Left forelimb (tissue), 1 donor: ENCODE measurements at places on chromosomes 2 and 18.
A peak's percentile ranks its signal among the peaks of the same experiment; 100 is the strongest.

DNA sequence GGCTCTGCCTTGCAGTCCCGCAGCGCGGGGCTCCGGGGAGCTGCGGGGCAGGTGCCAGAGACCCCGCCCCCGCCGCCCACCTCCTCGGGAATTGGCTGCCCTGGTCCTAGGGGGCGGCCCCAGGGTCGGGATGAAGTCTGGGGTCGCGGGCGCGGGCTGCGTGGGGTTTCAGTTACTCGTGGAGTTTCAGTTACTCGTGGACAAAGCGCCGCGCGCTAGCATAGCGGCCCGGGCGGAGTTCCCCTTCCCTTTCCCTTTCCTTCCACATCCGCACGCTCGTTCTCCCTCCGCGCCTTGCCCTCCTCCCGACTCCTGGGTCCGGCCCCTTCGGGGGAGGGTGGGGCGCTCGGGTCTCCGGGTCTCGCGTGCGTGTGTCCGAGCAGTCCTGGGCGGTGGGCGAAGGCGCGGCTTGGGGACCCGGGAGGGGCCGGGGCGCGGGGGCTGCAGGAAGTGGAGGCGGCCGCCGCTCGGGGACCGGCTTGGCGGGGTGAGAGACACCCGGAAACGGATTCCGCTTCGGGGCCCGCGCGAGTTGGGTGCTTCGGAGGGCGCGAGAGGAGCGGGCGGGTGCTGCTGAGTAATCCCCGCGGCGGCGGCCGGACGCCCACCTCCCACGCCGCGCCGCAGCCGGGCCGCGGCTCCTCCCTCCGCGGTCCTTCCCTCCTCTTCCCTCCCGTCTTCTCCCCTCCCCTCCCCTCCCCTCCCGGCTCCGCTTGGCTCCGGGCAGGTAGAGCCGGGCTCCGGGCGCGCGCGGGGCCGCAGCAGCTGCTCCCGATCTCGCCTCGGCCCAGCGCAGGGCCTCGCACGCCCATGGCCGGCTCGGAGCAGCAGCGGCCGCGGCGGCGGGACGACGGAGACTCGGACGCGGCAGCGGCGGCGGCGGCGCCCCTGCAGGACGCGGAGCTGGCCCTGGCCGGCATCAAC lies at the start of gene TTC39C:
Gene TTC39C (plus strand): TSS at position 693 of the 924 bp plus-strand sequence. CDS start 118 bp downstream, at position 811.
- peak; percentile 86 for DNase-seq

DNA sequence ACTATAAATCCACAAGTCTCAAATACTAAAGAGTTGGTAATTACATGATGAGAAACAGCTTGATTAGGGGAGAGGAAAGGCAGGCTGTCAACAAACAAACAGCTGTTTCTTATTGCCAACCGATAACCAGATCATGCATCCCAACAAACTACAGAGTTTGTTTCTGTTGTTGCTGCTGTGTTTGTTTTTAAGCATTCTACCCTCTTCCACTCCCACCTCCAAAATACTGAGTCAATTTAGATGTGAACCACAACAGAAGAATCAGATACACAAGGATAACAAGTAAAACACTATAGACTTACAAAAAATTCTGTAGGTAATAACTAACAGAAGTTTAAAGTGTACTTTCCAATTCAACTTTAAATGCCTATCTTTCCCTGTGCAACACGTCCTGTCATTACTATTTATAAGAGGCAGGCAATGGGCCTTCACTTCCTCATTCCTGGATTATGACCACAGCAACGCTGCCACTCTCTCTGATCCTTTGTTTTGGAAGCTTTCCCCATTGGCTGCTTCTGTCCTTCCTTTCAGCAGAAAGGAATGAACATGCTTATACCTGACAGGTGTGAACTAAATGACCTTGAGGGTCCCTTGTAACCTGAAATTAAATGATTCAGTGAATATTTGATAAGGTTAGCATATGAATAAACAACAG lies 152.0 kb downstream of the SRBD1 start:
- no peak for DNase-seq

- no peak for DNase-seq
Measured at GRCh38 chr2:68231061-68231372, 21.3 kb downstream of the PPP3R1 start.

DNA sequence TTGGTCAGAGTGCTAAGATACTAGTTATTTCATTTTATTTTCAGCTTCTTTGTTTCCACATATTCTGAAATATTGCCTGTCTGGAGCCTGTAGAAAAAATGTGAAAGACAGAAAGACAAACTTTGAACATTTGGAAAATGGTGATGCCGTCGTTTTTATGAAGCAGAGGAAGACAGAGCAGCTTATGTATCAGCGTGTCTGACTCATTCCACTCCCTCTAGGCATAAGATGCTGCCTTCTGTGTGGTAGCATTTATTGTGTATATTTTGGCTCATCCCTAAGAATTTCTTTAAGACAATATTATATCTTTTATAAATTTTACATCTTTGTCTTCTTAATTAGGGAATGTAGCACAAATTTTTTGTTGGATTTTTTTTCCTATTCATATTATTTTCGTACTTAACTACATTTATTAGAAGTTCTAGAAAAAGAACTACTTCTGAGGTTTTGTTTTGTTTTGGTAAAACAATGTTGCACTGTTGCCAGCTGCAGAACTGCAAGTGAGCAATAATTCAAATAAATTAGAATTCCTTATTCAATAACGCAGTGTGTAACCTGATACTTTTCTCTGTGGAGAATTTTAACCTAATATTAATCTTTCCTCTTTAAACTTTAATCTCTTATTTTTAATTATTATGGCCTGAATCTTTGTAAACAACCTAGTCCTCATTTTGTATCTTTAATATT lies 300.4 kb downstream of the ZNF407 start:
- no peak for DNase-seq

DNA sequence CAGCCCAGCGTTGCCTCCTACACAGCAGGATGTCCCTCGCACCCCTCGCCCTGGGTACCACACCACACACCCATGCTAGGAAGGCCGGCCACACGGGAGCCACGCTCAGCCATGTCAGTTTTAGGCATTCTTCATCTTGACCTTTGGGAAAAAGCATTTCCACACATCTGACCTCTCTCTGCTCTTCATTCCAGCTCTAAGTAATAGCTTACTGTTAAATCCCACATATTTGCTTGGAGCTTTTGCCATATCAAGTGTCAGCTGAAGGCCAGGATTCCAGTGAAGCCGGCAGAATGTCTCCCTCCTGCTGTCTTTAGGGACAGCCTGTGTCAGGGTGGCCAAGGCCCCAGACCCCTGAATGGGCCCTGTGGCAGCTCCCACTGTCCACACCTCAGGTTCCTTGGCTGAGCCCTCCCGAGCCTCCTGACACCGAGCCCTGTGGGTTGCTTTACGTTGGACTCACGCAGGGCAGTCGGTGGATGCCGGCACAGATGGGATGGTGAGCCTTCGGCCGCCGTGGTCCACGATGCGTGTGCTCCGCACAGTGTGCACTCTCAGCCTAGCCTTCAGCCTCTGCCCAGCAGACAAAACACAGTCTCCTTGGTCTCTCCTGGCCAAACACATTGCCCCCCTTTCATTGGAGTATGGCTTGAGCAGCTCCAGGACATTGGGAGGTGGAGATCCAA lies 202.0 kb downstream of the SEPTIN10 start:
- no peak for DNase-seq

GRCh38 chr2:65353046-65353445 lies 79.4 kb downstream of the SPRED2 start:
- DNase-seq = no peak

DNA sequence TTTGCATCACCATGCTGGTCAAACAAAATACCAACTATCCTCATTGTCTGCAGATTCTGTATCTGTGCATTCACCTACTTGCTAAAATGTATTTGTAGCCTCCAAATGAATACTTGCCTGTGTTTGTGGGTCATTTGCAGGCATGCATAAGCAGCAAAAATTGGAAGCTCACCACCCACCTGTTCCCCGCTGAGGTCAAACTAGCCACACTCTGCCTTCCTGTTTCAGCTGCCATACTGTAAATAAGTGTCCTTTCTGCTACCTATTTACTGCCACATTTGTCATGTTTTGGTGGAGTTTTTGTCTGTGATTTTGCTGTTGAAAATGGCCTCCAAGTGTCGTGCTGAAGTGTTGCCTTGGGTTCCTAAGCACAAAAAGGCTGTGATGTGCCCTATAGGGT lies 50.0 kb upstream of the ACMSD start:
- no peak for DNase-seq

GRCh38 chr2:19810148-19810547 lies 91.6 kb downstream of the TTC32 start:
- DNase-seq = peak; percentile 34

- DNase-seq = no peak
Measured at GRCh38 chr18:53952700-53953099, 271.8 kb downstream of the MBD2 start.

- no peak for DNase-seq
Measured at GRCh38 chr2:222362336-222362735, 62.0 kb upstream of the SGPP2 start.

- DNase-seq = no peak
Measured at GRCh38 chr2:211328126-211328525, 771.7 kb downstream of the CPS1 start.

DNA sequence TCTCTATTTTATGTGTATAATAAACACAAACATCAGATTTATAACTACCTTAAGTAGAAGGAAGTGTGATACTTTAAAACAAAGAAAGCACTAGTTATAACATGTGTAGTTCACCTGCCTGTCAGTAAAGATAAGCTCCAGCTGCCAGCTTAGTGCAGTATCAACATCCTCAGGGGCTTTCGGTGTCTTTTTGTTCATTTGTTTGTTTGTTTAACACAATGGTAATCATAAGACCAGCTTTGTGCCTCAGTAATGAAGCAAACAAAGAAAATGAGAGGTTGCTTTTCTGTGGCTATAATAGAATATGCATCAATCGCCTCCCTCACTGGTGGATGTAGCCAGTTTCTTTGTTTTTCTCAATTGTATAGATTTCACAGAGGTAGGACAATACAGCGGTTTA lies 1499.0 kb upstream of the TMEFF2 start:
- DNase-seq = no peak

GRCh38 chr2:177058747-177059146 lies 153.8 kb upstream of the HNRNPA3 start:
- DNase-seq = no peak

GRCh38 chr2:117232305-117232704 lies 582.2 kb upstream of the DDX18 start:
- no peak for DNase-seq

- no peak for DNase-seq
Measured at GRCh38 chr2:170484552-170484951, 230.6 kb upstream of the SP5 start.

DNA sequence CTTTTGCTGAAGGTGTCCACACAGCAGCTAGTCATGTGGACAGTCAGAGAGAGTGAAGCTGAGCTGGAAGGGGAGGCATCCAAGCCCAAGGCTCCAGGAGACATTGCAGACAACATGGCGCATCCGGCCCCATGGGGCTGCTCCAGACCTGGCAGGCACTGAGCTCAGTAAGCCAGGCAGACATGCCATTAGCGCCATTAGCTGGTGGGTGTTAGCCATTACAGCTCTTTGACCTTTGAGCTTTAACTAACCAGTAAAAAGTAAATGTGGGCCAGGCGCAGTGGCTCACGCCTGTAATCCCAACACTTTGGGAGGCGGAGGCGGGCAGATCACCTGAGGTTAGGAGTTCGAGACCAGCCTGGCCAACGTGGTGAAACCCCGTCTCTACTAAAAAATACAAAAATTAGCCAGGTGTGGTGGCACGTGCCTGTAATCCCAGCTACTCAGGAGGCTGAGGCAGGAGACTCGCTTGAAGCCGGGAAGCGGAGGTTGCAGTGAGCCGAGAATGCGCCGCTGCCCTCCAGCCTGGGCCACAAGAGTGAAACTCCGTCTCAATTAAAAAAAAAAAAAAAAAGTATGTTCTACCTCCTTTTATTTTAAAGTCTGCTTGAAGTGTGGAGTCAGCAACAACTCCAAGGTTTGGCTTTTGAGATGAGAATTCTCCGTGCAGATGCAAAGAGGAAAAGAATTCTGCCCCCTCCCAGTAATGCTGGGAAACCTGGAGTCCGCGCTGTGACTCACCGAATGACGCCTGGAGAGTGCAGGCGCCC lies 69.4 kb downstream of the TWSG1 start:
- no peak for DNase-seq

- DNase-seq = no peak
Measured at GRCh38 chr18:45339810-45340550, 275.3 kb upstream of the SLC14A2 start.

DNA sequence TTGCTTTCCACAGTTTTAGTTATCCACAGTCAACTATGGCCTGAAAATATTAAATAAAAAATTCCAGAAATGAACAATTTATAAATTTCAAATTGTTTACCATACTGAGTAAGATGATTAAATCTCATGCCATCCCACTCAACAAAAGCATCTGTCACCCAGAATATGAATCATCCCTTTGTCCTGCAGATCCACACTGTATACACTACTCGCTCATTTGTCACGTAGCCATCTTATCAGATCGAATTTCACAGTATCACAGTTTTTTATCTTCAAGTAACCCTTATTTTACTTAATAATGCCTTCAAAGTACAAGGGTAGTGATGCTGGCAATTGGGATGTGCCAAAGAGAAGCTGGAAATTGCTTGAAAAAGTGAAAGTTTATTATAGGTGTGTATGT lies 291.8 kb upstream of the LRATD1 start:
- no peak for DNase-seq

DNA sequence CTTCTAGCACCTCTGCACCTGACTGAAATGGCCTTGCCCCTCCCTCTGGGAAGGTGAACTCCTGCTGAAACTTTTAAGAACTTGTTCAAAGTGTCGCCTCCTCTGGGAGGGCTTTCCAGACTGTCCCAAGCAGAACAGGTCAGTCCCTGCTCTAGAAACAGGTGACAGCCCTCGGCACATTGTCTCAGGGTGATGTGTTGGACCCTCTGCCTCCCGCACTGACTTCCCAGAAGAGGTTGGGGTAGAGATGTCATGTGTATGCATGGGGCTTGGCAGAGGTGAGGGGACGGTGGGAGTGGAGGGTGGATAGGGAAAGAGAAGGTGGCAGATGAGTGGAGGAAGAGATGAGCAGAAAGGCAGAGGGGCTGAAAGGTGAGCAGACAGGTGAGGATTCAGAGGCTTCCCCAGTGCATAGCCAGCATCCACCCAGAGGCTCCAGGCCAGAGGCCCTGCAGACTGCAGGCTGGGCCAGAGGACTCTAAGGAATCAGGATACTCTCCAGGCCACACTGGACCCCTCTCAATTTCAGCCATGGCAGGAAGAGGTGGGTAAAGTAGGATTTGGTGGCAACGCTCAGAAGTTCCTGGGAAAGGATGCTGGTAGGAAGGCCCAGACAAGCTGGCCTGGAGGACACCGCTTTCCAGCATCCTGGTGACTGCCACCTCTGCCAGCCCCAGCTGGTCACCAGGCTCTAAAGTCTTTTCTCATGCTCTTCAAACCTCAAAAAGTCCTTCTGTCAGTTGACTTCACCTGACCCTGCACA lies 24.8 kb upstream of the TNS1 start:
- no peak for DNase-seq

GRCh38 chr2:173355866-173356508 lies 1.3 kb downstream of the CDCA7 start:
- no peak for DNase-seq

DNA sequence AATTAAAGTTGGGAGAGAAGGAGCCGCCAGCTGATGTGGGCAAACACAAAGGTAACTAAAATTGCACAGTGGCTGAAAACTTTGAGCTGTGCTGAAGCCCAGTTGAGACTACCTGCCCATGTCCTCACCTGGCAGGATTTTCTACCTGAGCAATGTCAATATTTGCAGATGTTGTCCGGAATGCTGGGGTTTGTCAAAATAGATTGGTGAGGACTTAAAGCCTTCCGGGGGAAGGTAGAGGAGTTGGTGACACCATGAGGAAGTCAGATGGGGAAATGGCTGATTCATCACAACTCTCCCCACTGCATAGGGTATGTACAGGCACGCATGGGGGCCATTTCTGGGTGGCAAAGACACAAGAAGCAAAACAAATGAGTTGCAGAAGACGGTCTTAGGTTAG lies 114.9 kb downstream of the ALK start:
- no peak for DNase-seq

GRCh38 chr2:47905386-47906156 lies 727 bp downstream of the FBXO11 start:
- peak; percentile 84 for DNase-seq
